ENCODE measurements at places on chromosomes 3 and 15.

DNA sequence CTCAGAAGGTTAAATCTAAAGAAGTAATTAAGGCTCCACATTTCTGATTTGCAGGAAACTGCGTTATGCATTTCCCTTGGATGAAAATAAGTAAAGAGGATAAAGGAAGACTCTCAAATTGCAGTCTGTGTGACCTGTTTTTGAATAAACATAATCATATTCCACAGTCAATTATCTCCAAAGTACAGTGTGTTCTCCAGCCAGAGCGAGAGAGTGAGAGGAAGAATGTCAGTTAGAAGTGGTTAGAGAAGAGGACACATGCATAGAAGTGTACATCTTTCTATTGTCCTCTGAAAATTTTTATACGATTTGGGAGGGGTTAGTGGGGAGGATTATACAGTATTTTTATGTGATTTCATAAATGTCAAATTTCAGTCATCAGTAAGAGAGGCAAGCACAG lies 487.1 kb downstream of the LPP start:
- no peak for DNase-seq

GRCh38 chr15:42155546-42156242 lies 742 bp downstream of the PLA2G4F start:
- DNase-seq, result no peak

GRCh38 chr3:38604246-38604645 lies 45.2 kb downstream of the SCN5A start:
- no peak for DNase-seq

- DNase-seq, result no peak
Measured at GRCh38 chr15:71110405-71111180, 4.7 kb upstream of the THSD4 start.

DNA sequence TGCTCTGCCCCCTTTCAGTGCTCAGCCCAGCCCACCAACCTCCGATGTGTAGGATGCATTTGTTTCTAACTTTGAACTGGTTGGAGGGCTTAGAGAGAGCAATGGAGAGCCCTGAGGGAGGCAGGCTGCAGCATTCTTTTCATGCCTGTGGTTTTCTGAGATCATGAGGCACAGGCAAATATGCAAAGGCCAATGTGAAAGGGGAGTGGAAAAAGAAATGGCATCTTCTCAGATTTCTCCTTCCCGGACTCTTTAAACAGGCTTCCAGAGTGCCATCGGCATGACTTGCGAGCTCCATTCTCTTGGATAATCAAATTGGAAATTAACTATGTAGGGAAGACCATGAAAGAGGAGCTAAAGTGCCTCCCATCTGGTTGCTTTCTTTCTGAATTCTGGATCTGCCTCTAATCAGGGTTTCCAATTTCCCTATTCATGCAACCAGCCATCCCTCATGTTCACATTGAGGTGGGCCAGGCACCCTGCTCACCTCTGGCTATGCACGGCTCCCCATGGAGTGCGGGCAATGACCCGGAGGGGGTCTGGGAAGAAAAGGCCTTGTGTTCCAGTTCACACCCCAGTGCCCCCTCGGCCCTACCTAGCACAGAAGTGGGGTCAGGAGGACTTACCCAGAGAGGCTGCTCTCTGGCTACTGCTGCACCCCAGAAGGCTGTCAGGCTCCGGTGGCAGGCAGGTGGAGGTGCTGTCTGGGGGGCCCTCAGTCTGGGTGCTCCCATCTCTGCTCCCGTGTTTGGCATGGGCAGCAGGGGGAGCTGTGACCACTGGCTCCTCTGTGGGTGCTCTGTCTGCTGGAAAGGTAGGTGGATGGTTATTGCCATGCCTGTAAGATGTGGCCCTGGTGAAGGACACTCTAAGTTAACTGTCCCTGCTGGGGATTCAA lies 16.1 kb downstream of the AMOTL2 start:
- DNase-seq, result no peak
